ENCODE measurements at places on chromosomes 13 and 19.

DNA sequence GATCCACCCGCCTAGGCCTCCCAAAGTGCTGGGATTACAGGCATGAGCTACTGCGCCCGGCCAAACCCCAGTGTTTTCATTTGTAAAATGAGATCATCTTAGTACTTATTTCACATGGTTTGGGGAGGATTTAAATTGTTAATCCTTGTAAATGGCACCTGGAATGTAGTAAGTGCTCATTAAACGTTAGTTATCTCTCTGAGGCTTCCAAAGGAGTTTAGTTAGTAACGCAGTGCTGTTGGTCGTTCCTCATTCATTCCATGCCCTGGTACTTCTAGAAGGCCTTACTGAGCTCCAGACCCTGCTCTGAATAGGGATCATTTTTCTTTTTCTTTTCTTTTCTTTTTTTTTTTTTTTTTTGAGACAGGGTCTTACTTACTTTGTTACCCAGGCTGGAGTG is 5.2 kb downstream of the CPT1C start:
- no peak for DNase-seq

DNA sequence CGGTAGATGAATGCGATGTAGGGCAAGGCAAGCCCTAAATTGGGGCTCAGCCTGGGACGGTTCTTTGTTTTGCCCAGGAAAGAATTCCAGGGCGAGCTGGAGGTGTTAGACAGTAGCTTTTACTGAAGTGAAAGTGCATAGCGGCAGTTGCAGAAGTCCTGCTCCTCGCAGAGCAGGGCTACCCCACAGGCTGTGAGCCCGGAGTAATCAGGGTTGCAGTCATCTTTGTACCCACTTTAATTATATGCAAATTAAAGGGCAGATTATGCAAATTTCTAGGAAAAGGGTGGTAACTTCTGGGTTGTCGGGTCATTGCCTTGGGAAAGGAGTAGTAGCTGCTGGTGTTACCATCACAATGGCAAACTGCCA is 30.5 kb downstream of the VAV1 start:
- DNase-seq: no peak

DNA sequence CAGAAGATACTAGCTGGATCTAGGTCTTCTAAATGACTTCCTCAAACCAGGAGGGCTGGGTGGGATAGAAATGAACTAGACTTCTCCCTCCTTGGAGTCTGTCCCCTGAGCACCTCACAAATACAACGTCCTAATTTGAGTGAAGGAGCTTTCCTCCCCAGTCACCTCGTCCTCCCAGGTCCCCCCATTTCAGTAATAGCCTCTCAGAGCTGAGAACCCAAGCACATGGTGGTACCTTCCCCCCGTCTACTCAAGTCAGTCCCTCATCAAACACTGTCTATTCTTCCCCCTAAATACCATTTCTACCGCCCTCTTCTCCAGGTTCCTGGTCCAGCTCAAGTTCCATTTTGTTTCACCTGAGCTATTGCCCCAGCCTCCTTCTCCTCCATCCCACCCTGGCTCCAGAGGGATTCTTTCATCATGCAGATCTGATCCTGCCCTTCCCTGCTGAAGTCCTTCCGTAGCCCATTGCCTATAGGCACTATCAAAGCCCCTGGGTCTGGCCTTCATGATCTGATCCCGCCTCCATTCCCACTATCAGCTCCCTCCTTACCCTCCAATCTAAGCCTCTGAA is 5.3 kb upstream of the PRKCG start:
- no peak for DNase-seq

GRCh38 chr13:40564342-40565001 is 102.0 kb downstream of the FOXO1 start:
- DNase-seq: no peak

- no peak for DNase-seq
Observed at GRCh38 chr19:6925386-6925785, 38.0 kb downstream of the ADGRE1 start.

- DNase-seq: no peak
Observed at GRCh38 chr13:38951525-38952313, 38.9 kb downstream of the STOML3 start.

DNA sequence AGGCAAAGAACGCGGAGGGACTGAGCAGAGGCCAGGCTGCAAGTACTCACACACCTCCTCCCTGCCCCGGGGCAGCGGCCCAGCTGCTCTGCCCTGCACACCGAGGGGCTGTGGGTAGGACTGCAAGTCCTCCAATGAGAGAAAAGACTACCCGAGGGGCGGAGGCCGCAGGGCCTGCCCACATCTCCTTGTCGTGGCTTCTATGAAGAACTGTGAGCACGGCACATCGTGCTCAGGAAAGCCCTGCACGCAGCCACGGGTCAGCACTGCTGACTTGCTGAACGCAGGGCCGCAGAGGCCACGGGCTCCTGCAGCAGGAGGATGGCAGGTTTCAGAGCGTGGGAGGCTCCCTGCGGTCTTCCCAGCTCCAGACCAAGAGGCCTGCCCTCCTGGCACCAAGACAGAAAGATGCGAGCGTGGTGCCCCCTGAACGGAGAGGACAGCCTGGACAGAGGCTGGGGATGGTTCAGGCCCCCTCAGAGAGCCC is 37.4 kb downstream of the CEBPG start:
- no peak for DNase-seq

Measured in nucleus accumbens (tissue), 56 donors.